Tibial artery (tissue), 4 donors: ENCODE measurements at places on chromosomes 7 and 10.

- DNase-seq: no peak
Observed at GRCh38 chr7:158585721-158586498, 1.7 kb downstream of the PTPRN2 start.

DNA sequence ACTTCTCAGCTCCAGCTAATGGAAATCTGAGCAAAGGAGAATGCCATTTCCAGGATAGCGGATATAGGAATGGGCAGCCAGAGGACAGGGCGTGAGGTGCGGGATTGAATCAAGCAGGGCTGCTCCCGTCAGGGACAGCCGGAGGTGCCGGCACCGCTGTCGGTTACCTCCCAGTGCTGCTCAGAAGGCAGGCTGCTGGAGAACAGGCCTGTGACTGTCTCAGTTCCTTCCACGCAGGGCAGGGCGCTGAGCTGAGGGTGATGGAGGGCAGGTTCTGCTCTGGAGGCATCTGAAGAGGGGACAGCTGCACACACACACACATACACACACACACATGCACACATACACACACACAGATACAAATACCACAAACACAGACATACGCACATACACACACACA, 111.1 kb downstream of the DOCK1 start:
- DNase-seq: no peak

DNA sequence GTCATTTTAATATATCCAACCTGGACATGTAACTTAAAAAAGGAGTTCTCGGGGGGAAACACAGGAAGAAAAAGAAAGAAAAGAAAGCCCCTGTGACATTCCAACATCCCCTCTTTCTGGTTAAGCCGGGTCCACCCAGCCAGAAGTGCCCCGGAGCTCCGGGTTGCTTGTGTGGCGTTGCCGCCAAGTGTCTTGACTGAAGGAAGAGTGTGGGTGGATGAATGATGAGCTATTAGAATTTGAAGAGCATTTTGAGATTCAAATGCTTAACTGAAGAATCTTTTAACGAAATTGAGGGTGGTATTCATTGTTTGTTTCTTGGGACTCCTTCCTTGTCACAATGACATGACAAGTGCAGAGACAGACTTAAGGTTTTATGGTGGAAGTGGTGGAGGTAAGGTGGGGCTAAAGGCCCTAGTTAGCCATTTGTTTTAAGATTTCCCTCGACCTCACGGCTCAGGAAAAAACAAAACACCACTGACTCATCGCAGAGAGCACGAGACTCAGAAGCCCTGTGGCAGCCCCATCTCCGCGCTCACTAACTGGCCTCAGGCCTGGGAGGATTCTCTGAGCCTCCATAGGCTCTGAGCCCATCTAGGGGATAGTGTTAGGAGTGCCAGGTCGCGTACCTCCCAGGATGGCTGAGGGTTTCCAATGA, 1.8 kb upstream of the GLI3 start:
- DNase-seq: peak; percentile 57

- no peak for DNase-seq
Observed at GRCh38 chr10:121974019-121974534, 940 bp downstream of the NSMCE4A start.

DNA sequence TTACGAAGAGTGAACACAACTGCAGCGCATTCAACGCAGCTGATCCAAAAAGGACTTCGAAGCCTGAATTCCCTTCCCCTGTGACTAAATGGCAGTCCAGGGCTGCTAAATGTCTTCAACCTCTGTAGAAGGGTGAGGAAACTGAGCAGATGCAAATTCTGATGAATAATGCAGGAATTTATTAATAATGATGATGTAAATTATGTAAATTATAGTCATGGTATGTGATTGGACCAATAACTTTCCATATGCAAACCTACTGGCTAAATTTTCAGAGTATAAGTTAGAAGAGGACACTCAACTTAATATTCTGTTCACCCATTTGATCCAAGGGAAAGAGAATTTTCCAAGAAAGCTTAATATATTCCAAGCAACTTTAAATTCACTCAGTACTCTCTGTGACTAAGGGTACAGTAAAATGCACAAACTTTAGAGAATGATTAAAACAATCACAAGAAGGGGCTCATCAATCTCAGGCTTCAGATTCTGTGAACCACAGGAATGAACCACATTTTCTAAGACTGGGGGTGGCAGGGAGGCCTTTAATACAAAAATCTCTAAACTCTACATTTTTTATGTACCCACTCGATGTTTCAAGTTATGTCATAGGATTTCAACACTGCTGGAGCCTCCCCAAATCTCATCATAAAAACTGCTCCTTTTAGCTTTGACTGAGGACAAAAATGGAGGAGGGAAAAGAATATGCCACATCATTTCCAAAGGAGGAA, 3.5 kb downstream of the FGFR2 start:
- no peak for DNase-seq

DNA sequence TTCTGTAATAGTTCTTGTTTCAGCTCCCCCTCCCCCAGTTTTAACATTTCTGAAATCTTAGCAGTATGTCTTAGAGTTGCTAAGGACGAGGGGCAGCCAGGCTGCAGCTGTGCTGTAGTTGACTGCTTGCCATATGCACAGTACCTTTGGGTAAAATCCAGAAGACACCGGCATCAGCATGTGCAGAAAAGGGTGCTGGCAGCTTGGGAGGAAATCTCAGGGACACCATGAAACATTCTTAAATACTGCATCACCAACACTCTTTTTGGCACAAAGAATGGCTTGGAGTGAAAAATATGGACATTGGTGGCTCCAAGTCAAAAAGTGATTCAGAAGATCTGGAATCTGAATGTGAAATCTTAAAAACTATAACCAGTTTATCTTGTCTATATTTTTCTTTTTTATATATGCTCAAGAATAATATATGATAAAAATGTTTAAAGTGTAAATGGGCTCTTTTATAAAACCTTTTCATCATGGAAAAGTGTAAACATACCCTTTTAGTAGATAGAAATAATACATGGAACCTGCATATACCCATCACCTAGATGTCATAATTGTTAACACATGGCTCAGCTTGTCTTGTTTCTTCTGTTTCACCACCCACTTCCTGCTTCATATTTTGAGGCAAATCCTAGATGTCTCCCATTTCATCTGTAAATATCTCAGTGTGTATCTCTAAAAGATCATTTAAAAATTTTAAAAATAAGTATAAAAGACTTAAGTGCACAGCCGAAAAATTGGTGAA, 34.4 kb upstream of the ARMS2 start:
- no peak for DNase-seq

DNA sequence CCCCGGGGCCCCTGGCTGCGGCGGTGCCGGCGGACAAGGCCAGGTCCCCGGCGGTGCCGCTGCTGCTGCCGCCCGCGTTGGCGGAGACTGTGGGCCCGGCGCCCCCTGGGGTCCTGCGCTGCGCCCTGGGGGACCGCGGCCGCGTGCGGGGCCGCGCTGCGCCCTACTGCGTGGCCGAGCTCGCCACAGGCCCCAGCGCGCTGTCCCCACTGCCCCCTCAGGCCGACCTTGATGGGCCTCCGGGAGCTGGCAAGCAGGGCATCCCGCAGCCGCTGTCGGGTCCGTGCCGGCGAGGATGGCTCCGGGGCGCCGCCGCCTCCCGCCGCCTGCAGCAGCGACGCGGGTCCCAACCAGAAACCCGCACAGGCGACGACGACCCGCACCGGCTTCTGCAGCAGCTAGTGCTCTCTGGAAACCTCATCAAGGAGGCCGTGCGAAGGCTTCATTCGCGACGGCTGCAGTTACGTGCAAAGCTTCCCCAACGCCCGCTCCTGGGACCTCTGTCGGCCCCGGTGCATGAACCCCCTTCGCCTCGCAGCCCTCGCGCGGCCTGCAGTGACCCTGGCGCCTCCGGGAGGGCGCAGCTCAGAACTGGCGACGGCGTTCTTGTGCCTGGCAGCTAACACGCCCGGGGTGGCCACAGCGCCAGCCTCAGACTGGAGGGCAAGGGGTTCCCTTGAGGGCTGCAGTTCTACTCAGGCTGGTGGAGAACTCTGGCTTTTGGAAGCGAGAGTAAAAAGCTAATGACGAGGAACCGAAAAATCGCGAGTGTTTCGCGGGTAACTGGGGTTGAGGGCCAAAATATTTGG, 804 bp downstream of the FRAT1 start:
- DNase-seq: peak; percentile 70

DNA sequence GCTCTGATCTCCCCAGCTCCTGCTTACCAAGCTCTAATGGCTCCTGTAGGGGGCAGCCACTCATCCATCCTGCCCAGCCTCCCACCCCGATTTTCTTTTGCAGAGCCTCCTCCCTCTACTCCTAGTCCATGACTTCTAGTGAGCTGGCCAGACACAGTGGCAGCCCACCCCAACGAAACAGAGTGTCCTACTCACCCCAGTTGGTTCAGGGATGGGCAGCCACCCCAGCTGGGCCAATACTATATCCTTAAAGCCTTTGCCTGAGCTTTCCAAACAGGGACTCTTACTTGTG, 77.1 kb downstream of the GRID1 start:
- DNase-seq: no peak
